ENCODE measurements at places on chromosomes 2 and 18.

DNA sequence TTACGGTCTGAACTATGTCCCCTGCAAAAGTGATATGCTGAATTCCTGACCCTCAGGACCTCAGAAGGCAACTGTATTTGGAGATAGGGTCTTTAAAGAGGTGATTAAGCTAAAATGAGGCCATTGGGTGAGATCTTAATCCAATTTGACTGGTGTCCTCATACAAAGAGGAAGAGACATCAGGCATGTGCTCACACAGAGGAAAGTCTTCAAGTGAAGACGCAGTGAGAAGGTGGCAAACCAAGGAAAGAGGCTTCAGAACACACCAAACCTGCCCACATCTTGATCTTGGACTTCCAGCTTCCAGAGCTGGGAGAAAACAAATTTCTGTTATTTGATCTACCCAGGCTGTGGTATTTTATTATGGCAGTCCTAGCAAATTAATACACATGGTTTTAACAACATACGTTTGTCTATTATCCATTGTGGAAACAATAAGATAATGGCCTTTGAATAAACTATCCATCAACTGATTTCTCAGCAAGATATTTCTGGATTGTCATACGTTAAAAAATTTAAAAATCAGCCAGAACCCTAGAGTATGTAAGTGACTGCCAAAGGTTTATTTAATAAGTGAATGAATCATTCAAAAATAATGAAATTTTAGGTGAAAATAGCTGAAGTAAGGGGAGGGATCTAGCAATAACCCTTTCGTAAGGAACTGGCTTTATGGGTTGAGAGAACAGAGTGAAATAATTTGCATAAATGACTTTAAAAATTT, 6.5 kb downstream of the WIPF1 start:
- DNase-seq = no peak

GRCh38 chr2:177519534-177520115, 127.1 kb downstream of the AGPS start:
- no peak for DNase-seq

DNA sequence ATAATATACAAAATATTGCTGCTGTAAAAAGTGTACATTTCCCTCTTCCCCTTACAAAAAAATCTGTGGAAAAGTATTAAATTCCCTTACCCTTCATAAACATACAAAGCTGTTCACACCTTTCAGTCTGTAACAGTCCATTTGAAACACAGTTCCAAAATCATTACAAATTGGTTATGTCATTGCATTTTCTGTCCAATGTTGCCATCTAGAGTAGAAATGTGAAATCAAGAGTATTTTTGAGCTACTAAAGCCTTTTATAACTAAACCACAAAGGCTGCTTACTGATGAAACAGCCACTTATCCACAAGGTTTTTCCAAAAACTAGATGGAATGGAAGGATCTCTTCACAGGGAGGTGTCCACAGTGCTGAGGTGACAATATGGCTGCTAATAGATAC, 72.5 kb downstream of the SS18 start:
- peak; percentile 11 for DNase-seq

DNA sequence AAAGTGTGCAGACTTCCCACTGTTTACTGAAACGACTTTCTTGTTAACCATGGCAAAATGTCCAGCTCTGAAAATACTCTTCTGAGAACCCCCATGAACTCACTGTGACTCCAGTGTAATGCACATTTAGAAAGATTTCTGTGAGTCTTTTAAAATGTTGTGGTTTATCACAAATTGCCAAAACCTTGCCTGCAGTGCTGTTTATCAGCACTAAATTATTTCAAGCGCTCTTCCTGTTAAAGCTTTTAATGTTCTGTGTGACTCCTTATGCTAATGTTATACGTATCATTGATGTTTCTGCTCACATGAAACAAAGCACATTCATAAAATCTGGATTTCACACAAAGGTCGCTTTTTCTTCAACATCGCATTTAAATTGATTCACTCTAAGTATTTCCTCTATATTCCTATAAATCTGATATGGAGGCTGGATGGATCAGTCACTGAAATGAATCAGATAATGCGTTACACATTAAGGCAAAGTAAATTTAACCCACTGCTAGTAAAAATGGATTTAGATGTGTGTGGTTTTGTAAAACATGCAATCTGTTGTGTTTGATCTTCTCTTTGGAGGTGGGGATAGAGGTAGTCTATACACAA, 521.2 kb downstream of the NYAP2 start:
- no peak for DNase-seq

DNA sequence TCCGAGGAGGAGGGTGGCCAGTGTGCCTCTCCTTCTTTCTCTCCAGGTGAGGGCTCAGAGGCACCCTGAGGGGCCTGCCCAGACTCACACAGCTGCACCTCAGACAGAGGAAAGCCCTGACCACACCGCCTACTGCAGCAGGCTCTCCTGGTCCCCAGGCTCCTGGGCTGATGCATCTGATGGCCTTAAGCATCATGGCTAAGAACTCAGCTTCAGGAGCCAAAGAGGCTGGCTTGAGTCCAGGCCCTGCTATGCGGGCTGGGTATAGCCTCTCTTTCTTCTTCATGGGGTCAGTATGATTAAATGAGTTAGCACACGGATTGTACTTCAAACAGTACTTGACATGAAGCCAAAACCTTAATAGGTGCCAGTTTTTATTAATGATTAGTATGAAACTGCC, 89.6 kb downstream of the TGFA start:
- DNase-seq = no peak

- peak; percentile 70 for DNase-seq
Measured at GRCh38 chr18:67104700-67105284, 411.7 kb downstream of the DSEL start.

GRCh38 chr2:69754633-69755032, 12.7 kb downstream of the ANXA4 start:
- no peak for DNase-seq

- DNase-seq = no peak
Measured at GRCh38 chr18:49920731-49921130, 107.4 kb upstream of the ACAA2 start.

DNA sequence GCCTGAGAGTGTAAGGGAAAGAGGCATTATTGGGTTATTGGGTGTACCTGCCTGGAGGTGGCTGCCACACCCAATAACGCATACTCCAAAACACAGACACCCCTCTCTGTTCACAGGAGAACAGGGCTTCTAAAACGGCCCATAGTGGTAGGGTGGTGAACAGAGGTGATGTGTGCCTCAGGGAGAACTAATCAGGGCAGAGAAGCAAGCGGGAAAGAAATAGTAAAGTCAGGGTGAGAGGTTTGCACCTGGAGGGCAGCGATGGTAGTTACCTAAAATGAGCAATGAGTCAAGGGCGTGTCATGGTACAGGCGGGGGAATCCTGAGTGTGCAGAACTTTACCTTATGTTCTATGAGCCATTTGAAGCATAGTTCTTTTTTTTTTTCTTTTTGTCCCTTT, 21.6 kb upstream of the VPS4B start:
- DNase-seq = no peak

DNA sequence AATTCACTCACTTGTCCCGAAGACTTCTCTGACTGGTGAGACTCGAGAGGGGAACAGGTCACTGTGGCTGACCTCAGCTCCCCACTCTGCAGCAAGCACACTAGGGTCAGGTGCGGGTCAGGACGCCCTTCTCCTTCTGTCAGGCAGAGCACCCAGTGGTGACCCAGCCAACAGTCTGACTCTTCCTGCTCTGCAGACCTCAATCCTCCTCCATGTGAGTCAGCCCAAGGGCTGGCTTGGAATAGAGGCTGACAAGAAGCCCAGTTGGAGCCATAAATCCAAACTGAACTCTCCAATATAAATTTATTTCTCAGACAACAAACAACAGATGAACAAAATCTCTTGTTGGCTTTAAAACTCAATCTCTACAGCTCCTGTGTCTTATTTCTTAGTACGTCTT, 253.1 kb downstream of the SH3BP4 start:
- no peak for DNase-seq

DNA sequence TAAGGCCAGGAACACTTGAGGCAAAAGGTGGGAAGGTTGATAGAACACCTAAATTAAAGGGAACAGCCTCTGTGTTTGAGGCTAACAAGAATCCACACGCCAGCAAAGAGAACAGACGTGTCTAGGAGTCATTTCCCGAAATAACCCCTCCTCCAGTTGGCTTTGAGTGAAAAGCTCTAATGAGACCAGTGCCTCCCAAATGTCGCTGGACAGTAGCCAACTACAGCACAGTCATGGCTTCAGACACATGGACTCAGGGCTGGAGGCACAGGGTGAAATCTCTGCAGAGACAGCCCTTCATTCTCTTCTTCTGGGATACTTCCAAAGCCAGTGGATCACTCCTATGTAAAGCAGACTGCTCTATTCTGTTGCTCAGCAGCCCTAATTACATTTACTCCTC, 49.6 kb downstream of the SOWAHC start:
- DNase-seq = peak; percentile 46

DNA sequence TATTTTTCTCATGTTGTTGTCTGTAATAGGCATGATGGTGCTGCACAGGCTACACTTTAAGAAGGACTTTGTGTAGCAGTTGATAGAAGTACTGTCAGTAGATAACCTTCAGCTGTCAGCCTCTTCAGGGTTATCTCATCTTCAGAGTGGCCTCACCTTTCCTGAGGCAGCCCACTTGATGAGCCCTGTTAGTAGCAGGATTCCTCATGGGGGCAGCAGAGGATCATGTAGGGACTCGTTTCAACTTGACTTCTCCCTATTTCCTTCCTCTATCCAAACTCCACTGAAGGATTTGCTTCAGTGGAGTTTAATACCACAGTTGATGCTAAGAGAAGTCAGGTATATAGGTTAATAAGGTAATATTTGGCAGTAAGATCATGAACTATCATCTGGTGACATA, 530.3 kb upstream of the FSIP2 start:
- DNase-seq = peak; percentile 54

- DNase-seq = peak; percentile 59
Measured at GRCh38 chr2:152025678-152026287, 73.1 kb downstream of the CACNB4 start.

DNA sequence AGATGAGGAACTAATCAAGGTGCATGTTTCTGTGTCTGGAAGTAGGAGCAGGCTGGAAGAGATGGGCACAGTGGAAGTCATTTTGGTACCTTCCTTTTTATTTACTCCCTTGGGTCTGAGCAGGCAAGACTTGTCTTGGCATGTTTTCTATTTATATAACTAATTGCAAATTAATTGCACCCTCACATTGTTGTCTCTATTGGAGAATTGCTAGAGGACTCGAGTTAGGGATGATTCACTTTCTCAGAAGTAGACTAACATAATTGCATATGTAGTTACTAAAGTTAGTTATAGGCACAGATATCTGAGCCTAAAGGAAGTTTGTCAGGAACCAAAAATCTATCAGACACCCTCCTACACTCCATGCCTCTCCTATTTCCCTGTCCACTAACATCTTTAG, 92.8 kb upstream of the NRP2 start:
- no peak for DNase-seq

DNA sequence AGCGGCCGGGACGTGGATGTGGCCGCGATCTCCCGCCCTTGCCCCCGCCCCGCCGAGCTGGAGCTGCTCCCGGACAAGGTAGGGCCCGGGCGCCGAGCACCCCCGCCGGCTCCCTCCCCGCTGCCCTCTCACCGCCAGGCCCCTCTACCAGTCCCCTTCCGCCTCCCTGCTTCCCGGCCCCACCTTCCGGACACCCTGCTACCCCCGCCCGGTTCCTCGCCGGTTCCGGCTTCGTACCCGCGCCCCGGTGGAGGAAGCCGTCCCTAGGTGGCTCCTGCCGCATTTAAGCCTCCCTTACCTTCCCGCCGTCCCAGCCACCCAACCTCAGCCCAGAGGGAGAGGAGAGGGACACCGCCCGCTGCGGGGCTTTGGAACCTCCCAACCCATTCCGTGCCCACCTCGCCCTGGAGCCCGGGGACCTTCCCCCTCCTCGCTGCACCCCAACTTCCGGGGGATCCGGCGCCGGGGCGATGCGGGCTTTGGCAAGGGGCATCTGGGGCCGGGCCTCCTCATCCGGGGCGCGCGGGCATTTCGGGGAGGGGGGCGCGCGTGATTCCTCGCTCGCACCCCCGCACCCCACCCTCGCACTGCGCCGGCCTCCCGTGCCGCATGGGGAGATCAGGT, 475 bp downstream of the B3GNT2 start:
- peak; percentile 11 for DNase-seq

DNA sequence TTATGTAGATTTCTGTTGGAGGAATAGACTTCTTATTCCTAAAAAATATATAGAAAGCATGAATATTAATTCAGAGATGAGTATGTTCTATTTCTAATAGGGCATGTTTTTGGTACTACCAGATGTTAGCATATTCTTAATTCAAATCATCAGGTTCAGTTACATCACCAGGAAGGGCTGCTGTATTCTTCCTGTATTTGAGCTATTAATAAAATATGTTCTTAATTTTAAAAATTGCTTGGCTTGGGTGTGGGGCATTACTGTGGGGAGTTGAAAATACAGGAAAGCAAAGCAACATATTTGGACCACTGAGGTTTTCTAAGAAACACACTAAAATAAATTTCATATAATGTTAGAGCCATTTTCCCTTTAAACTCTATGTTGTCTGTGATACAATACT, 343.0 kb downstream of the EPHA4 start:
- DNase-seq = no peak

GRCh38 chr2:170216981-170217380, 39.0 kb downstream of the MYO3B start:
- DNase-seq = no peak
